ENCODE measurements at places on chromosomes 13 and 19.

GRCh38 chr13:91145571-91146205 is 201.8 kb upstream of the MIR17HG start:
- no peak for DNase-seq

DNA sequence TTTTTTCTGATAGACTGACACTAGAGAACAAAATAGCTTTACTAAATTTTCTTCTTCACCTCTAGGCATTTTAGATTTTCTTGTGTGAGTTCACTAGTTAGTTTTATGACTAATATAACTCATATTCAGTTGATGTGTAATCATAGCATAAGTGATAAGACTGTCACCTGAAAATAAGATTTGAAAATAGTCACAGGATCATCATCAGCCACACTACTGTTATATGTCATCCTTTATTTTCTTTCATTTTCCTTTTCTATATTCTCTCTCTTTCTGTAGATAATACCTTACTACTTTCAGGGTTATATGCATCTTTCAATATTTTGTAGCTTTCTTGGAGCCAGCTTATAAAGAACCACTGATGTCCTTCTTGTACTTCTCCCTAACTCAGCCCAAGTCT is 292.6 kb downstream of the TDRD3 start:
- DNase-seq, result no peak

- no peak for DNase-seq
Observed at GRCh38 chr13:46235286-46235685, 23.6 kb downstream of the LRRC63 start.

DNA sequence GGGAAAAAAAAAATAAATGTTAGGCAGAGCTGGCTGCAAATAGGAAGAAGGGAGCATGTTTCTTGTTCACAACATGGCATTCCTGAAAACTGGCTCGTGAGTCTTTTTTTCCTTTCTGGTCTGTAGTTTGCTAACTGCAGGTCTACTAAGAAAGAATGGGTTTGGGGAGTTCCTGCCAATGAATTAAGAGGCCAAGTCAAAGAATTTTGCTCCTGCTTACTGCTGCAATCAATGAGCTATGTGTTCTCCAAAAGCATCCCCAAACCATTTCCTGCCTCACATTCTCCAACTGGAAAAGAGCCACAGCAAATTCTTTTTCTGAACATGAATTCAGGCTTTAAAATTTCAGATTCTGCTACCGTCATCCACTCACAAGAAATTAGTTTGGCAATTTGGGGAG is 88.6 kb downstream of the DCT start:
- DNase-seq, result no peak

DNA sequence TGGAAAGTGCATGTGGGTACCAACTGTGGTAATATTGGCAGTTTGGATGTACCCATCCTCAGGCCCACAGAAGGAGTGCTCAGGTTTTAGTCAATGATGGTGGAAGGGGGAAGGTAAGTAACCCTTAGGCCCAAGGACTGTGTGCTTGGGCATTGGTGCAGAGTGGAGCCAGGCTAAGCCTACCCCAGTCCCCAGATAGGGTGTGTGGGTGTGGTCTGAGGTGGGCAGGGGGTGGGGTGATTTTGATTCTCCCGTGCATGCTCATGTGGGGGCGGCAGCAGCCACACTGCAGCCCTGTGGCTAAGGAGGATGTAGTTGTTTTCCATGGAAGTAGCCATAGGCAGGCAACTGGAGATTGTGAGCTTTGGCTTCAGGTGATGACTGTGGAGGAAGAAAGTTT is 2197.3 kb downstream of the PCDH9 start:
- no peak for DNase-seq

DNA sequence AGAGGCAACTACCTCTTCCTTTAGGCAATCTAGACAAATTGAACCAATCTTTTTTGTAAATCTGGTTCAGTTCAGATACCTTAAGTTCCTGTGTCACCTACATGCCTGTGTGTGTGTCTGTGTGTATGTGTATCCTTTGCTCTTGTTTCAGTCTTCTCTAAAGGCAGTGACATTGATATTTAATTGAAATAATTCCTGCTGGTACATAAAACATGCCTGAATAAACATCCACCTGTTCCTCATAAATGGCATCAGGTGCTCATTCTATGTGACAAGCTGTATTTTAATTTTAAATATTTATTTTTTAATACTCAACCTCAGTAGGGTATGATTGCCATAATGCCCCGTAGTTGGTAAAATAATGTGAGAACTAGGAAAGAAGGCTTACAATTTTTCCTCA is 1606.4 kb upstream of the PRR20A start:
- DNase-seq, result no peak

GRCh38 chr19:40519352-40520322 is 52.8 kb downstream of the SPTBN4 start:
- DNase-seq, result no peak

DNA sequence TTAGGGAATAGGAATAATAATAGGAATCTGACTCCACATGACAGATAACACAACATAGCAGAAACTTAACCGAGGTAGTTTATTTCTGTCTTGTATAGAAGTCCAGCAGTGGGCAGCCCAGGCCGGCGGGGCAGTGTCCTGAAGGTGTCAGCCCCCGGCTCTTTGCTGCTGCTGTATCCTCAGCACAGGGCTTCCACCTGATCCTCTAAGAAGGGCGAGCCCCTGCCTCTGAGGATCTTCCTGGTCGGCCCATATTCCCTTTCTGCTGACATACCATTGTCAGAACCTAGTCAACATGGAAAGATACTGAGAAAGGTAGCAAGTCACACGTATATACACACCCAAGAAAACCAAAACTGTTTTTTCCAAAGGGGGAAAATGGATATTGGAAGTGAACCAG is 56.2 kb upstream of the GPR183 start:
- DNase-seq, result no peak

Measured in CD8-positive, alpha-beta T cell (primary cell).